ENCODE measurements at places on chromosomes 11 and 22.

DNA sequence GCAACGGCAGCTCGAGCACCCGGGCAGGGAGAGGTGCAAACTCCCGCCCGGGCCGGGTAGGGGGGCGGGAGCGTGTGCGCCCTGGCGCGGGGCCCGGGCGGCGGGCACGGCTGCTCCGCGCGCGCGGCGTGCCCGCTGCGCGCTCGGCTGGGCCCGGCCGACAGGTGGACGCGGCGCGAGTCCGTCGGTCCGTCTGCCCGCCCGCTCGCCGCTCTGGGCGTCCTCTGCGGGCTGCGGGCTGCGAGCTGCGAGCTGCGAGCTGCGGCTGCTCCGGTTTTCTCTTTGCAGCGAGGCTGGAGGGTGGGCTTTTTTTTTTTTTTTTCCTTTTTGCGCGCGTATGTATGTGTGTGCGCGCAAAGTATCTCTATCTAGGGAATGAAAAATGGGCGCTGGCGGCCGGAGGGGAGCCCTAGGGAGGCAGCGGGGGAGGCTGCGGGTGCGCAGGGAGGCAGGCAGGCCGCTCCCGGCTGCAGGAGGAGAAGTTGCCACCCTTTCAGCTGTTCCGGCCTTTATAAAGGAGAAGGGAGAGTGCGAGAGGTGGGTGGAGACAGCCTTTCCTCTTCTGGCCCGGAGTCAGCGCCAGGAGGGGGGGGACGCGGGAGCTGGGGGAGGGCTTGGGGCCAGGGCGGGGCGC, at the start of gene PDGFB:
Gene PDGFB, minus strand, starts transcription at position 487 of the 634 bp plus-strand sequence. CDS start 1,019 bp downstream, outside the sequence.
- no peak for DNase-seq

- no peak for DNase-seq
Observed at GRCh38 chr11:45041596-45041995, 90.9 kb upstream of the TP53I11 start.

GRCh38 chr22:20651286-20651685, 122.6 kb upstream of the SERPIND1 start:
- no peak for DNase-seq

GRCh38 chr11:70077411-70078094, 564 bp upstream of the ANO1 start:
- no peak for DNase-seq

DNA sequence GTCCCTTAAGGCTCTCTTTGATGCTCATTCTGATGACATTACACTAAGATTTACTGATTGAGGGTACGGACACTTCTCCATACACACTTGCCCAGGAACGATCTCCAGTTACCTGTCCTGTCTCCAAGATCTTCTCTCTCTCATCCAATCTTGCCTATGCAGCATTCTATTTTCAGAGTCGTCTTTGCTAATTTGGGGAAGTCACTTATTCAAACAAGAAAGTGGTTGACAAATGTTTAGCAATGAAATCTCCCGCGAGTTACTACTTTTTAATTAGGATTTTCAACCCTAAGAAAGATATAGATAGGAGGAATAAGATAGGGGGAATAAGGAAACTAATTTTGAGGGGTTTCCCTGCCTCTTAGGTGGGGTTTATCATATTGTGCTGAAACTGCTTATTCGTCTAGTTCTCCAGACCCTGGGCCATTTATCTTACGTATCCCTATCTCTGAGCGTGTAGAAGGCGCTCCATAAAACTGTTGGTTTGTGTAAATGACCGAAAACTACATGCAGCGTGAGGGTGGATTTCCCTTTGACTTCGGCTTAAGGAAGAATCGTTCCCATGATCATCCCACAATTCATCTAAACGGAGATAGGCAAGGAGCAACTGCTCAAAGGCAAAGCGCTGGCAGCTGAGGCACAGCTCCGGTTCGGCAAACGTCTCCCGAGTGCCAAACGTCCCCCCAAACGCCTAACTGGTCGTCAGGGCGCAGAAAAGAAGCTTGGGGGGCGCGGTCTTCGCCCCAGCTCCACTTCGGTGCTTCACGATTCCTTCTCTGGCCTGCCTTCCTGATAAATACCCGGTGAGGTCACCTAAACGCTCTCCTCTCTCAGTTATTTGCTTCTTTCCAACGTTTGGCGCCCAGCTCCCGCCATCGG, 804 bp downstream of the APIP start:
- no peak for DNase-seq

DNA sequence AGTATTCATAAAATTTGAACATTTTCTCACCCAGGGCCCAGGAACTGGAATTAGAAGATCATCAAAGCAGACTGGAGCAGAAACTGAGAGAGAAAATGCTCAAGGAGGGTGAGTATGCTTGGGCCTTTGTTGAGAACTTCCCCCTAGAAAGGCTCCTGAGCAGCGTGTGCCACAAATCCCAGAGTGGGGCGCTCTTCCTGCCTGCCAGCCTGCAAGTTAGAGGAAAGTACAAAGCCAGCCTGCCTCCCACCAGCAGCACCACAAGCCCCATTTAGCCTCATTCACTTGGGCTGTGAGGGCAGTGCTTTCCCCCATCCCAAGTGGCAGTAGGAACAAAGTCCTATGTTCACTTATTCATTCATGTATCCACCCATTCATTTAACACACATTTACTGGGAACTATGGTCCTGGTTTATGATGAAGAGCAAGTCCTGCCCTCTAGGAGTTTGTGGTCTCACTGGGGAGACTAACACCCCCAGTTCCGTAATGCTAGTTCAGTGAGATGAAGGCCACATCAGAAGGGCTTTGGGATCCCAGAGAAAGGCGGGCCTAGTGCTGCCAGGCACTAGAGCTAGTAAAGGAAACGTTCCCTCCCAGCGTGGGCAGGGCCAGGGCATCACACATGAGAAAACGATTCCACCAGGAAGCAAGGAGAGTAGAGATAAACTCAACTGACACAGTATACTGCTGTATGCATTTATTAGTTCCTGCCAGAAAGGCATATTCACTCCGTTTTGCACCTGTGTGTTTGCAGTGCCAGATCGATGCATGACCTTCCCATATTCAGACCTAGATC, 22.4 kb upstream of the PARVA start:
- DNase-seq, result no peak

- DNase-seq, result no peak
Observed at GRCh38 chr11:133127741-133128140, 404.6 kb downstream of the OPCML start.

- no peak for DNase-seq
Observed at GRCh38 chr22:32987081-32987631, 71.0 kb downstream of the SYN3 start.

DNA sequence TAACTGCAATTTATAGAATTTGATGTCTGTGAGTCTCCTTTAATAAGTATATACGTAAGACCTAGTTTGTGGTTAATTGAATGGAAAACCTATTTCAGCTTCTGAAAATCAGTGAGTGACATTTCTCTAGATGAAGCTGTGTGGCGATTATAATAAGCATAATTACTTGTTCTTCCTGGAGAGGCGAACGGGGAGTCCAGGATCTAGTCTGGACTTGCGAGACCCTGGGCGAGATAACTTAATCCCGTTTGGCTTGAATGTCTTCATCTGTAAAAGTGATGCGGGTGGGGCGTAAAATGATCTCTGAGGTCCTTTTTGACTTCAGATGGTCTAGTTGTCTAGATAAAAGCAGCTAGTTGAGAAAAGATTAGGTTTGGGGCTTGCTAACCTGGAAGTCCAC, 1.1 kb downstream of the PRRG4 start:
- DNase-seq, result no peak

- no peak for DNase-seq
Observed at GRCh38 chr22:43630451-43630850, 181.7 kb downstream of the EFCAB6 start.

DNA sequence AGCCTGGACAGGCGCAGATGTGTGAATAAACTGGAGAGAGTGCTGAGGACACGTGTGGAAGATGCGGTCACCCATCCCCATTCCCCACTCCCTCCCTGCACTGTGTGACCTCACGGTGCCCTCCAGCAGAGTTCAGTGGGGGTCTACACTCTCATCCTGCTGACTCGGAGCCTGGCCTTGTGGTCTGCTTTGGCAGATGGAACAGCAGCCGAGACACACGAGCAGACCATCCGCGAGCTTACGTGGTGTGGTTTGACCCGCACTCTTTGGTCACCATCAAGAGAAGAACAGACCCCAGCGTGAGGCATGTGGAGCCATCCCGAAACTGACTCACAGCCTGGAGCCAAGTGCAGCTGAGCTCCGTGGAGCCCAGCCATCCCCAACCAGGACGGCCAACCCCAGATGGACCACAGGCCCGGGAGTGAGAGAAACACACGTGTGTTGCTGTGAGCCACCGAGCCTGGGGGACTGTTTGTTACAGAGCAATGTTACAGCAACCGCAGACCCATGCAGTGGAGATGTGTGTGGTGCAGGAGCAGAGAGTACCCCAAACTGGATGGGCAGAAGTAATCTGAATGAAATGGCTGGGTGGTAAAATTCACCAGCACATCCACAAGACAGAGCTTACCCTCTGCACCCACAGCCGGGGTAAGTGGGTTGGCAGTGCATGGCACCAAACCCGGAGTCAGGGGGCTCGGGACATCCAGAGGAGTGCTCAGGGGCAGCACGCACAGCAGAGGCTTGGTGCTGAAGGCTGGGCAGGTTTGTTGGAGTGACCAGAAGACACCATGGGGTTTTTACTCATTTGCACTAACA, 90.7 kb downstream of the RTL6 start:
- no peak for DNase-seq

DNA sequence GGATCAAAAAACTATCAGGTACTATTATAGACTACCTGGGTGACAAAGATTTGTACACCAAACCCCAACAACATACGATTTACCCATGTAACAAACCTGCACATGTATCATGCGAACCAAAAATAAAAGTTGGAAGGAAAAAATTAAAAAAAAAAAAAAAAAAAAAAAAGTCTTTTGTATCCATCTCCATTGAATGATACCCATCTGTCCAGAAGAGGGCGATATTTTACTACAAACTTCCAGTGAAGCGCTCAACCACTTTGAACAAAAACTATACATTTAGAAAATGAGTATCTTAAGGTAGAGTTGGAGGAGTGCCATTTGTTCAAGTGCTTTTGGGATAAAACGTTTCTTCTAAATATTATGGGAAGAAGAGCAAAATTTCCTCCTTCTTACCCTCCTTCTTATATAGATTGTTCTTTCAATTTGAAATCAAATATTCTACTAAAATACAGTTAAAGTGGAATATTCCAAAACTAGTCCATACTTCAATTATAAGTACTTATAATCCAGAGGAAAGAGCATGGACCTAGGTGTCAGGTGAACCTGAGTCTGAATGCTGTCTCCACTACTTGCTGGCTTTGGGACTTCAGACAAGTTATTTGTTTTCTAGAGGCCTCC, 23.3 kb downstream of the ARL14EP start:
- no peak for DNase-seq

GRCh38 chr11:117481885-117482284, 154.2 kb downstream of the CEP164 start:
- no peak for DNase-seq

DNA sequence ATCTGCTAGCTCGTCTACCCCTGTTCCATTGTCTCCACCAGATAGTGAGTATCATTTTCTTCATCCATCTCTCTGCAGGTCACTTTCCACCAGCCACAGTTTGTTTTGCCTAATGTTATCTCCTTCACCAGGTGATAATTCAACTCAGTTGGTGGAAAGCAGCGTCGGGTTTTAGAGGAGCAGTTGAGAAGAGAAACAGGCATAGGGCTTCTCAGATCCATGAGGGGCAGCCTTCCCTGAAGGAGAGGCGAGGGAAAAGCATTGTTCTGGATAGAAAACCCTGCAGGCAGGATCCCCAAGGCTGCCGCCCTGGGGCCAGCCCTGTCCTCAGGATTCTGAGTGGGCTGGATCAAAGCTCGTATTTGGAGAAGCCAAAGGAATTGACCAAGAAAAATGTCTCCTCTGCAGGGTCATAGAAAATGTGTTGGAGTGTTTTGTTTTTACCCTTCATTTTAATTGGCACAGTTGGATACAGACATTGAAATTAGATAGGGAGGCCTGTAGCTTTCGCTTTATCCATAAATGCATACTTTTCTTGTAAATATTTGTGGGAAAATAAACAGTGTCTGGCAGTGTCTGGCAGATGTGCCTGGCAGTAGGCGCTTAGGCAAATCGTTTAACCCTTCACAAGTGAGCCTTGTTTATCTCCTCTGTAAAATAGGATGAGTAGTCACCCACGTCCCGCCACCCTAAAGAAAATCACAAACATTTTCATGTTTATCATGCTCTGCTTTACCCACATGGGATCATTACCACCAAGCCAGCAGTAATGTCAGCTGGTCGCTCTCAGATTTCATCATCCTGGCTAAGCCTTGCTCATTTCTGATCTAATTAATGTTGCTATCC, 73.4 kb upstream of the TTC12 start:
- no peak for DNase-seq

- DNase-seq, result no peak
Observed at GRCh38 chr22:50061824-50062355, 3.8 kb upstream of the TTLL8 start.

GRCh38 chr22:42913874-42914510, 56.9 kb upstream of the ARFGAP3 start:
- DNase-seq, result no peak

DNA sequence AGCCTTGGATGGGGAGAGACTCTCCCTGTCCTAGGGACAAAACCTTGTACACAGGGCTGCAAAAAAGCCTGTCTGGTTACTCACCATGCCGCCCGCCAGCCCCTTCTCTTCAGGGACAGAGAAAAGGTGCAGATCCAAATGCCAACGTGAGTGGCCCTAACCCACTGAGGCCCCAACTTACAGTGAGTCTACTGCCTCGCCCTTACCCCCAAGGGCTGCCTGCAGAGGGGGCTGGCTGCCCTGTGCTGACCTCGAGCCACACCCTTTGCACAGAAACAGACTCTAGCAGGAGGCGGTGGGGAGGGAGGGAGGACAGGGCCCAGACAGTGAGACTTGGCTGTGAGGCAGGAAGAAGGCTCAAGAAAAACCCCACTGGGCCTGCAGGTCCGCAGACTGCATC, 13.6 kb upstream of the CHST1 start:
- no peak for DNase-seq

DNA sequence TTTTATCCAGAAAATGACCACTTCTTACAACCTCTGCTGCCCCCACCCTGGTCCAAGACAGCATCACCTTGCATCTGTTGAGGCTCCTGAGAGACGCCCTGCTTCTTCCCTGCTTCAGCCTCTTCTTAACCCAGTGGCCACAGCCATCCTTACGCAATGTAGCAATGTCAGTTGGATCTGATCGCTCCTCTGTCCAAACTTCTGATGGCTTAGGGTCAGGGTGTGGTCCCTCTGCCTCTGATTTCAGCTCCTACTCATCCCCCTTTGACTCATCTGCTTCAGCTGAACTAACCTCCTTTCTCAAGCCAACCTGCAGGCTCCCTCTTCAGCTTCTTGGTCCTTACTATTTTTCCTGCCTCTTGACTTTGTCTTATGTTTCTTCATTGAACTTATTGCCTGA, 280.8 kb downstream of the KIRREL3 start:
- no peak for DNase-seq

DNA sequence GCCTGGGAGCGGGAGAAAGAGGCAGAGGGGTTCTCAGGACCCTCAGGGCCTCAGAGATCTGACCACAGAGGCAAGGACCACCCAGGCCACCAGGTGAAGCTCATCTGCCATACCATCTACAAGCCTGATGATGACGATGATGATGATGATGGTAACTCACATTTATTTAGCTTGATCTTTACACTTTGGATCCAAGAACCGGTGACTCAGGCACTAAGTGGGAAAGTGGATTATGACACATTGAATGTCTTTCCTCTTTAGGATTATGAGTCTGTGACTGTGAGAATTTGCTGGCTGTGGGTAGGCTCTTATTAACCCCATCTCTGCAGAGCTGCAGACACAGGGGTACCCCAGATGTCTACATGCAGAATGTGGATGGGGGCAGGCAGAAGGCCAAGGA, 110.3 kb downstream of the DSCAML1 start:
- no peak for DNase-seq

Data from esophagus squamous epithelium (tissue), 5 donors.